ENCODE measurements at places on chromosomes 7 and 10.

DNA sequence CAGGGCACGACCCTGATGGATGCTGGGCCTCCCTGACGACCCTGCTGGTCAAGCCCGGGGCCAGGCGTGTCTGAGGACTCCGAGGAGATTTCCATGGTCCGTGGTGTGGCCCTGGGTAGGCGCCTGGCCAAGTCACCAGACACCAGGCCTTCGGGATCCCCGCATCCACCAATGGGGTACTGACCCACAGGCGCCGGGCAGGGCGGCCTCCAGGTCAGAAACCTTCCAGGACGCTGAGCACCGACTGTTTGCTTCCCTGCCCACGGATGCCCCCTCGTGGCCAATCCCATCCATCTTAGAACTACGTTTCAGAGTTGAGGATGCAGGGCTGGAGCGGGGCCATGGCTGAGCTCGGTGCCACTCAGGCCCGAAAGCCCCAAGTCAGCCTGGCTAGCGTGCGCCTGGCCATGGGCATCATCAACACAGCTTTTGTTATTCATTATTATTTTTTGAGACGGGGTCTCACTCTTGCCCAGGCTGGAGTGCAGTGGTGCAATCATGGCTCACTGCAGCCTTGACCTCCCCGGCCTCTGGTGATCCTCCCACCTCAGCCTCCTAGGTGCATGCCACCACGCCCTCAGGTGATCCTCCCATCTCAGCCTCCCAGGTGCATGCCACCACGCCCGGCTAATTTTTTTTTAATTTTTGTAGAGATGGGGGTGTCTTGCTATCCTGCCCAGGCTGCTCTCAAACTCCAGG lies 7.1 kb upstream of the AMZ1 start:
- DNase-seq: peak; percentile 67

GRCh38 chr7:21543528-21544302 lies 876 bp downstream of the DNAH11 start:
- DNase-seq: peak; percentile 2

DNA sequence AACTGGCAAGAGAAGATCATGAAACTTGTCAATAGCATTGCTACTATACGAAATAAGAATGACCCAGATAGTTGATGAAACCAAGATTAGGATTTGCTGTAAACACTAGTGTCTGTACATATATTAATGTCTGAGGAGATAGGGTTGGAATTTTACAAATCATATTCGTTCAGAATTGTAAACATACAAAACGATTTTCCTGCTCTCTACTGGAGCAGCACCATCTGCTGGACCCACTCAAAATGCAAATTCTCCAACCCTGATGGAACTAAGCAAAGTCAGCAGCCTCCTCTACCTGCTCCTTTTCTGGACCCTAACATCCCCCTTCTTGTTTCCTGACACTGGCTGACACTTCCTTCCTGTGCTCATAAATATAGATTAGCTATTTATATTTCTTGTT lies 29.4 kb upstream of the SGMS1 start:
- DNase-seq: peak; percentile 58

DNA sequence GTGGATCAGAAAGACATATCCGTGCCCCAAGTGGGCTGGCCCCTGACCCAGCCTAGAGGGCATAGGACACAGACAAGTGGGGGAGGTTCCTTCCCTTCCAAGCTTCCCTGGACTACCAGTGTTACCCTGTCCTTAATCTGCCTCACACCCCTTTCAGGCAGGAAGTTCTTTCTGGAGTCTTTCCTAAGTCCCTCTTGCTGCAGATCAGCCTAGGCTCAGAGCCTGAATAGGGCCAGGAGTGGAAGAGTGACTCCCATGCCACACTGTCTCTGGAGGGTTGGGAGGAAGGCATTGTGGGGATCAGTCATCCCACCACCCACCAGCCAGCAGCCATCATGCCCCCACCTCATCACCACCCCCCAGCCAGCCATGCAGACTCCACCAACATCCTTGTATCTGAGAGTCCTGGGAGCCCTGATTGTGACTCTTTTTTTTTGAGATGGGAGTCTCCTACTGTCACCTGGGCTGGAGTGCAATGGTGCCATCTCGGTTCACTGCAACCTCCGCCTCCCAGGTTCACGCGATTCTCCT lies 22.6 kb downstream of the POLL start:
- DNase-seq: no peak

GRCh38 chr7:46215987-46216567 lies 295.0 kb upstream of the IGFBP3 start:
- DNase-seq: no peak

DNA sequence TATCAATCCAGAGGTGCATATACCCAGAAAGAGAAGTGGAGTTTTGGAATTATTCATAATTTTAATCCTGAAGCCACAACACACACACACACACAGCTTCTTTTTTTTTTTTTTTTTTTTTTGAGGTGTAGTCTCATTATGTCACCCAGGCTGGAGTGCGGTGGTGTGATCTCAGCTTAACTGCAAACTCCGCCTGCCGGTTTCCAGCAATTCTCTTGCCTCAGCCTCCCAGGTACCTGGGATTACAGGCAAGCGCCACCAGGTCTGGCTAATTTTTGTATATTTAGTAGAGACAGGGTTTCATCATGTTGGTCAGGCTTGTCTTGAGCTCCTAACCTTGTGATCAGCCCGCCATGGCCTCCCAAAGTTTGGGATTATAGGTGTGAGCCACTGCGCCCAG lies 35.4 kb downstream of the TET1 start:
- DNase-seq: no peak

DNA sequence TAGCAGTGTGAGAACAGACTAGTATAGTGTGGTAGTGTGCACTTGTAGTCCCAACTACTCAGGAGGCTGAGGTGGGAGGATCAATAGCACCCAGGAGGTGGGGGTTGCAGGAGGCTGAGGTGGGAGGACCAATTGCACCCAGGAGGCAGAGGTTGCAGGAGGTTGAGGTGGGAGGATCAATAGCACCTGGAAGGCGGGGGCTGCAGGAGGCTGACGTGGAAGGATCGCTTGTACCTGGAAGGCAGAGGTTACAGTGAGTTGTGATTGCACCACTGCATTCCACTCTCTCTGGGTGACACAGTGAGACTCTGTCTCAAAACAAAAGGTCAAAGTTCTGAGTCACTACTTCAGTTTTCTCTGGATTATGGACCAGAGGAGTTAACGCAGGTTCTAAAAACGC lies 22.6 kb upstream of the DIP2C start:
- DNase-seq: no peak

- DNase-seq: peak; percentile 47
Observed at GRCh38 chr10:89118091-89118490, 89.0 kb downstream of the CH25H start.

DNA sequence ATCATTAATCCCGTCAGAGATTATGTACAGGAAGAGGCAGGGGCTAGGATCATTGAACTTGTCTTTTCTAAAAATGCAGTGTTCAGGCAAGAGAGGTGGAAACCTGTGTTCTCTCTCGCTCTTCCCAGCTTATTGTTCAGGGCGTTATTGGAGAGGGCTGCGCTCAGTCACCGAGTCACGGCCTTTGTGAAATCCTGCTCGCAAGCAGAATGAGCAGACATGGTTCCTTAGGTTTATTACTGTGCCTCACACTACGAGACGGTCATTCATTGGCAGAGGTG lies 631 bp upstream of the PRKRIP1 start:
- DNase-seq: no peak

DNA sequence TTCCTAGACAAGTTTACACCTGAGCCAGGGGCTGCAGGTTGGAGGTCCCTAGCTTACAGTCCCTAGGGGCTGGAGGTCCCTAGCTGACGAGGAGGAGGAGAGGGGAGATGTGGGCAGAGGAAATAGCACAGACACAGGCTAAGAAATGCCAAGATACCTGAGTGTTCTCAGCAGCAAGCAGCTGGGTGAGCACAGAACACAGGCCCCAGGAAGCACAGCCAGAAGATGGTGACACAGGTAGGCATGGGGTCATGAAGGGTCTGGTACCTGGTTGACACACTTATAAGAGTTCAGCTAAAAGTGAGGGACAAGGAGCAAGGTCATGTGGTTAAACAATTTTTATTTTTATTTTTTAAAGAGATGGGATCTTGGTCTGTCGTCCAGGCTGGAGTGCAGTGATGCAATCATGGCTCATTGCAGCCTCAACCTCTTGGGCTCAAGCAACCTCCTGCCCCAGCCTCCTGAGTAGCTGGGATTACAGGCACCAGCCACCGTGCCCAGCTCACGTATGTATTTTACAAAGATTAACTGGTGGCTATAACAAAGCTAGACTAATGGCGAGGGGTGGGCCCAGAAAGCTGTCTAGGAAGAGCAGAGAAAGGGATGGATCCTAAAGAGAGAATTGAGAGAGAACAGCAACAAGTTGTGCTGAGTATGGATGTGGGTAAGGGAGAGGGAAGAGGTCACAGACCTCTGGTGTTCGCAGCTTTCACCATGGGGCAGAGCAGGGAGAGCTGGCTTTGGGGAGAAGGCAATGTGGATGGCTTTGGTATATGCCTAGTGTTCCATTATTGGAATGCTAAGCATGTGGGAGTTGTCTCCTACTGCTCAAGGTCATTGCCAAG lies 140.3 kb upstream of the KLF14 start:
- no peak for DNase-seq

GRCh38 chr7:34069676-34070075 lies 164.3 kb downstream of the BMPER start:
- peak; percentile 49 for DNase-seq

GRCh38 chr10:1552406-1552805 lies 184.9 kb downstream of the ADARB2 start:
- DNase-seq: no peak

DNA sequence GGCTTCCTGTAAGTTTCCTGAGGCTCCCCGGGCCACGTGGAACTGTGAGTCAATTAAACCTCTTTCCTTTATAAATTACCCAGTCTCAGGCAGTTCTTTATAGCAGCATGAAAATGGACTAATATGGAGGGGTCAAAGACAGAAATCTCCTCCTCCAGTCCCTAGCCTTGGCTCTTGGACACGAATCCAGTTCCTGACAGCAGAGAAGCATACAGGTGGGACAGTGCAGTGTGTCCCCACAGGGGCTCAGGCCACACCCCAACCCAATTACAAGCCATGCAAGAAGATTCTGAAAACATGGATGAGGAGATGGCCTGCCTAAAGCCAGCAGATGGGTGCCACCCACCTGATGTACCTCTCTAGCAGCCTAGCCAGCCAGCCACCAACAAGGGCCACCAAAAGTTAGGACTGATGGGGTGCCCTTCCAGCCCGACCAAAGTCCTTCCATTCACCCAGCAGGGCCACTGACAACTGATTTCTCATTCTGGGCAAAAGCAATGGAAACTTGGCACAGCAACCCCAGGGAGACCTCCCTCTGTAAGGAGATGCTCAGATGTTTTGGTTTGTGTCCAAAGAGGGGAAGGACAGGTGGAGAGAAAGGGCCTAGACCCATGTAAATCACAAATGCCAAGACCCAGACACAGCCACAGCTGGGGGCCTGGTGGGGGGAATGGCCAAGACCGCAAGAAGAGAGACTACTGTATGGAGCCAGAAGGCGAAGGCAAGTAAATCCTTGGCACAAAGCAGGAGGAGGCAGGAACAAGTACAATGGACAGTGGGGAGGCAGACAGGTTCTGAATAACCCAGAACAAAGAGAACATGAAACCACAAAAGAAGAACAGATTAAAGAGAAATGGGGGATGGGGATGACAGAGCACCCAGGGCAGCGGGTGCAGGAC lies 13.6 kb downstream of the GPRIN2 start:
- no peak for DNase-seq

All from fibroblast of villous mesenchyme (primary cell).